KBM-7 (cell line): ENCODE measurements at places on chromosomes 6 and 20.

DNA sequence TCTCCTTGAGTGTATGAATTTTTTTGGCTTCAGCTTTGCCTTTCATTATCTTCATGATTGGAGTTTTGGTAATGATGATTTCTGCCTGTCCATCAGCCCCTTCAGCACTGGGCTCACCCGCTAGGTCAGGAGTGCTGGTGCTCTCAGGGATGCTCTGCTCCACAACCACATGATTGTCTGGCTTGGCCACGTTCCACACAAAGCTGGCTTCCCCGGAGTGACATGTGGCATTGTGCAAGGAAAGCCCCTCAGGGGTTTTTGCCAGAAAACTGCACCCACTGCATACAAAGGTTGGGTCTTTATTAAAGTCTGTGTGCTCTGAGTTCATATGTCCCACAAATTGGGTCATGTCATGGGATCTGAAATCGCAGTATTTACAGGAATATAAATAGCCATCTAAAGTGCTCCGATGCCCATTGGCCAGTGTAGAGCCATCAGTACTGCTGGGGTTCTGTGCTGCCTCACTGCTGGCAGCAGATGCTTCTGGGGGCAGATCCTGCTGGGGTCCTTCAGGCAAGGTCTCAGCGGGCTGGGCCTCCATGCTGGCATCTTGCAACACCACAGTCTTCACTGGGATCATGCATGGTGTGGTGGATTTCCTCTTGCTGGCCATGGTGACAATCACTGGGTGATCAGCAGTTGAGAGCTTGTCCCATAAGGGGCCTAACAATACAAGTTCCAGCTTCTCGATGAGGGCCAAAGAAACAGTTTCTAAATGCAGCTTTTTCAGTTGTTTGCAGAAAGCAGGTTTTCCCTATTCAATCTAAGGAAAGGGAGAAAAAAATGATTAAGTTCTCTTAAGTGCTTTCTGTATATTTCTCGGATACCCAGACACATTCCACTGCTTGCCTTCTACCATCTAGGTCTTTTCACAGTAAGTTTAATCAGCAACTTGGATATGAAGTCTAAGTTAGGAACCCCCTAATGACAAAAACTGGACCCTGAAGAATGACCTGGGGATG lies 67.2 kb downstream of the PLCG1 start:
- no peak for DNase-seq

DNA sequence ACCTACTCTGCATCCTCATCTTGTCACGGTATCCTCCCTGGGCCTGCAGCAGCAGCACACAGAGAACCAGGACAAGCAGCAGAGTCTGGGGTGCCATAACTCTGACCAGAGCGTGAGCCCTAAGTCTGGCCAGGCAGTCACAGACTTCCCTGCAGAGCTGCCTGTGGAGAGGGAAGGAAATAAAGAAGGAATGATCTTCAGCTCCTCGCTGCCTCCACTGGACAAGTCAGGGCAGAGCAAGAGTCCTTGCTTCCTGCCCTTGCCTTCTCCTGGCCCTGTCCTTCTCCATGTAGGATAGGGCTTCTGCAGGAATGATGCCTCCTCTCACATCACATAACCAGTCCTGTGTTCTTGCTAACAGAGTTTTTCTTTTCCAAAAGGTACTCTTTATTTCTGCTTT lies 15.9 kb upstream of the WFDC11 start:
- DNase-seq: no peak

DNA sequence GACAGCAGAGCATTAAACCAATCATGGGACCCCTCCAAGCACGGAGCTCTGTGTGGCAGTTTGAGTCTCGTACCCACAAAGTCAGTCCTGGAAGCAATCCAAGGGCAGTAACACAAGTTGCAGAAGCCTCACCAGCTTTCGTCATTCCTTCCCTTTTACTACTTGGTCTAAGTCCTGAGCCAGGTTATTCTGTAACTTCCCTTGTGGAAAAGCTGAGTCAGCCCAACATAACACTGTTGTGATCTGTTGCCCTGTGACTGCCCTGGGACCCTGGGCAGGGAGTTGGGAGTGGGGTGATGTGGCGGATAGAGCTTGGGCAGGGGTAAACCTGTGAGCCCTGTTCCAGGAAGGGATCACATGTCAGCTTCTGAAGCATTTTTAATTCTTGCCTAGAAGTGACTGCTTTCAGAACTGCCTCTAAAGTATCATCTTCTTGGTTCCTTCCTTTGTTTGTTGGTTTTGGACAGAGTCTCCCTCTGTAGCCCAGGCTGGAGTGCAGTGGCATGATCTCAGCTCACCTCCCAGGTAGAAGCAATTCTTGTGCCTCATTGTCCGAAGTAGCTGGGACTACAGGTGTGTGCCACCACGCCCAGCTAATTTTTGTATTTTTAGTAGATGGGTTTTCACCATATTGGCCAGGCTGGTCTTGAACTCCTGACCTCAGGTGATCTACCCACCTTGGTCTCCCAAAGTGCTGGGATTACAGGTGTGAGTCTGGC lies 183.7 kb upstream of the JAG1 start:
- no peak for DNase-seq

DNA sequence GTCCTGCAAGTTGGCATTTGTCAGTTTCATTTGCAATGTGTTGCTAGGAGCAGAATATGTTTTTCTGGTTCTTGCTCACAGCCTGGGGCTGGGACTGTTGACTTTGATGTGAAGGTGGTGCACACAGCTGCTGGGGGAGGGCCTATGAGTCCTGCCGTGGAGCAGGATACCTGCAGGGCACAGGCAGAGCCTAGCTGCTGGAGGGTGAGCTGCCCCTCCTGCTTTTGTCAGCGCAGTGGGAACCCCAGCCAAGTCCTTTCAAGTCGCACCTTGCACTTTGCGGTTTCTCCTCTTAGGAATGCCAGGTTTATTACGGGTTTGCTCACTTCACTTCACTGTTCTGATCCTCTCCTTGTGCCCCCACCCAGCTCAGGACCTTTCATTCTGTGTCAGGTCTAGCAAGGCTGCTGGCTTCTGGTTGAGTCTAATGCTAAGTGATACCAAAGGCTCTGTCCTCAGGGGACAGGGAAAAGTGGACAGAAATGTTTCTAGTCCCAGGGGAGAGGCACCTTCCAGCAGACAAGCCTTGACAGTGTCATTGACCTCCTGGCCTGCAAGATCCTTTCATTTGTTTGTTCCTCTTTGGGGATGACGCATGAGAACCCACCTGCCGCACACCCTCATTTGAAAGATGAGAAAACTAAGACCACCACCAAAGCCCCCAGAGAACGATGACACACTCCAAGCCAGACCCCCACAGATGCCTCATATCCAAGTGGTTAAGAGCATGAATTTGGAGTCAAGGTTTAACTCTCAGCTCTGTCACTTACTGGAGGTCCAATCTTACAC lies 2.7 kb upstream of the SPO11 start:
- DNase-seq: no peak

- no peak for DNase-seq
Observed at GRCh38 chr20:48165401-48165685, 380.1 kb upstream of the SULF2 start.

DNA sequence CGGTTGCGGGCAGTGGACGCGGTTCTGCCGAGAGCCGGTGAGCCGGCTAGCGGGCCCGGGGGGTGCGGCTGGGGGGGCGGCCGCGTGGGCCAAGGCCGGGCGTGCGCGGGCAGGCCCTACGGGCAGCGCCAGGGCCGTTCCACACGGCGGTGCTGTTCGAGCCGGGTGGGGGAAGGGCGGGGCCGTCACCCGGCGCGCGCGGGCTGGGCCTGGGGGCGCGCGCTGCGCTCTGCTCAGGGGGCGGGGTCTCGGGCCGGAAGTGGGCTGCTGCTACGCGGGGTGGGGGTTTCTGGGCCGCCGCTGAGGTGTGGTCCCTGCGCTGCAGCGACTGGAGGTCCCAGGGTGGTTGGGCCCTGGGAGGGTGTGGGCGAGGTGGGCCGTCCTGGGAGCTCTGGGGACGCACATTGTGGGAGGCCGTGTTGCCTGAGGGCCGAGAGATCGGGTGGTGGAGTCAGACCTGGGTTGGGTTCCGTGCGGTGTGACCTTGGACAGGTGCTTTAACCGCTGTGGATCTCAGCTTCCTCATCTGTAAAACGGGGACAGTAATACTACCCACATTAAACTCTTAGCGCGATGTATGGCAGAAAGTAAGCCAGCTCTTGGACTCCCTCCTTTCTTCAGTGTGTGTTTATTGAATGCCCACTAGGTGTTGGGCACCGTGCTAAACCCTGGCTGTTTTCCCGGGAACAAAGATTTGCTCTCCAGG lies 391 bp downstream of the MAPRE1 start:
- peak; percentile 50 for DNase-seq

DNA sequence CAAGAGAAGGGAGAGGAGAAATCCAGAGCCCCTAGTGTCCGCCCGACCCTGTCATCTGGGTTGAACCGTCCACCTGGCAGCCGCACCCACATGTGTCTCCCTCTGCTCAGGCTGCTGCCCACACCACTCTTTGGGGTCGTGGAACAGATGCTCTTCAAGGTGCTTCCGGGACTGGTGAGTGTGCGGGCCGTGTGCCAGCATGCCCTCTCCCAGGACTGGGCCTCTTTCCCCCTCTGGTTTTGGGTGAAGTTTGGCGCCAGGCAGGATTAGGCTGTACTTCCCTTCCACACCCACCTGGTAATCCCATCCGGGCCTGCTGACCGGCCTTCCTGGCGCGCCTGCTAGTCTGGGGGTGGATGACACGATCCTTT lies 7.9 kb downstream of the BPIFB3 start:
- DNase-seq: no peak

DNA sequence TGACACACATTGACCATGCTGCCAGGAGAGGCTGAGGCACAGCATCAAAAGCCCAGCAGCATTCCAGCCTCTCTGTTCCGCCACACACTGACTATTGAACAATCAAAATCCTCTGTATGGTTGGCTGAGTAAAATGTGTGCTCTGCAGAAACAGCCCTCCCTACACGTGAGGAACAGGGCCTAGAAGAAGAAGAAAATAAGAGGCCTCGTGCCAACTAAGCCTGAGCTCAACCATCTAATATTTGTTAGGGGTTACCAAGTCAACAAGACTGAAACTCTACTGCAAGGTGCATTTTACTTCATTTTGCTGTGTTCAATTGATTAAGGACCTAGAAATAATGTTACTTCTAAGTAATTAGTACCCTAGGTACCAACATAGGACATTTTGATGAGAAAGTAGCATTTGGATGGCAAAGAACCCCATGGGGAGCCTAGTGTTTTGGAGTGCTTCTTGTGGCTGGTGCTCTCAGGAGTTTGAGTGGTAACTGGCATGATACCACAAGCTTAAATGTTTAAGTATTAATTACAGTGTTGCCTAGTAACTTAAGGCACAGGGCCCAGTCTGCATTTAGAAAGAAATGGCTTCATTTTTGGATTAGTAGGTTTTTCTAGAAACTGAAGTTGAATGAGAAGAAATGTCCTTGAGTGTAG lies 146.6 kb upstream of the PLN start:
- DNase-seq: no peak
